ENCODE measurements at places on chromosomes 4 and X.

- no peak for DNase-seq
Observed at GRCh38 chr4:94459462-94460161, 7.9 kb downstream of the PDLIM5 start.

GRCh38 chrX:17443556-17443955 lies 68.6 kb downstream of the NHS start:
- peak; percentile 53 for DNase-seq

GRCh38 chr4:40685300-40685699 lies 55.6 kb upstream of the RBM47 start:
- peak; percentile 90 for DNase-seq

DNA sequence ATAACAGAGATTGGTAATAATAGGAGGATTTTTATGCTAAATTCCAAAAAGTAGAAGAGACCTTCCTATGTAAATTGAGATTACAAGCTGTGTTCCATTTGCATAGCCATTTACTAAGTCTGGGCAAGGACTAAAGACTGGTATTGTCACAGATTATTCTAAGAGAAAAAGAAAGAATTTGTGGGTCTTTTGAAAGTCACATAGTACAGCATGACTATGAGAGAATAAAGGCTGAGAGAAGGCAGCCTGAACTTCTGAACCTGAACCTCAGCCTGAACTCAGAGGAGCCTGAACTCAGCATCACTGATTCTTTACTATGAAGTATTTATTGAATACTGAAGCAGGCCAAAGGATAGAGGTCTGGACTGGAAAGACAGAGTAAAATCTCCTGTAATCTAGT lies 297.5 kb downstream of the STPG2 start:
- DNase-seq: no peak

- DNase-seq: peak; percentile 62
Observed at GRCh38 chr4:140236654-140237169, 82.7 kb upstream of the MAML3 start.

GRCh38 chrX:48945517-48946348 lies 11.7 kb downstream of the OTUD5 start:
- DNase-seq: peak; percentile 35

DNA sequence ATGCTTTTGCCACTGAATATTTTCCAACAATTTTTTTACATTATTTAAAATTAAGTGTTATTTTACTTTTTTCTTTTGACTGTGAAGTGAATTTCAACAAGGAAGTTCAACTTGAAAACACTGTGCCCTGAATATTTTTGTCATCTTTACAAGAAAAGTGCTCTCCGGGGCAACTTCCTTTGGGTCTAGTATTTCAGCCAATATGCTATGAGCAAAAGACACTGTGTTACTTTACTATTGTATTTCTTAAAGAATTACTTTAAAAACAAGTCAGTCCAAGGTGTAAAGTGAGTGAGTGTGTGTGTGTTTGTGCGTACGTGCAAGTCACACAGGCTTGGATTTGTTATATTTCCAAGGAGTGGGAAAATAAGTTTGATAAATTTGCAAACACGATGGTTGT lies 7.6 kb upstream of the USP53 start:
- DNase-seq: no peak

DNA sequence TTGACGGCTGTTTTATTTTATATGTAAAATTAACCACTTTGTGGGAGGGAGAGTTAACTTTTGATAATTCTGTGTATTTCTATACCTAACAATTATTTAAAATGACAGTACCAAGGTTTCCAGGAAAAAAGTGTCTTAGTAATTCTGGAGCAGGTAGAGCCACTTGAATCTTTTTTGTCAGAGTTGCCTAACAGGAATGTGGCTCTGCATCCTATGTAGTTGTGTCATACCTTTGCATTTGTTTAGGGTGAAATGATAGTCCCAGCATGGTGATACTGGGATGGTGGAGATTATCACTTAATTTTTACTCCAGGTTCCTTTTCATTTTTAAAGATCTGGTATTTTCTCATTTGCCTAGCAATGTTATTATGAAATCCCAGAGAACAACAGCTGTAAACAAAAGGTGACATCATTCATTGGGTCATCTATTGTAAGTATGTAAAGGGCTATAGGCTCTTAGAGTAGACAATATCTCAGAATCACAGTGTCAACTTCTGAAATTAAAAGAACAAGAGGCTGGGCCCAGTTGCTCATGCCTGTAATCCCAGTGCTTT lies 9.6 kb downstream of the SGMS2 start:
- no peak for DNase-seq

DNA sequence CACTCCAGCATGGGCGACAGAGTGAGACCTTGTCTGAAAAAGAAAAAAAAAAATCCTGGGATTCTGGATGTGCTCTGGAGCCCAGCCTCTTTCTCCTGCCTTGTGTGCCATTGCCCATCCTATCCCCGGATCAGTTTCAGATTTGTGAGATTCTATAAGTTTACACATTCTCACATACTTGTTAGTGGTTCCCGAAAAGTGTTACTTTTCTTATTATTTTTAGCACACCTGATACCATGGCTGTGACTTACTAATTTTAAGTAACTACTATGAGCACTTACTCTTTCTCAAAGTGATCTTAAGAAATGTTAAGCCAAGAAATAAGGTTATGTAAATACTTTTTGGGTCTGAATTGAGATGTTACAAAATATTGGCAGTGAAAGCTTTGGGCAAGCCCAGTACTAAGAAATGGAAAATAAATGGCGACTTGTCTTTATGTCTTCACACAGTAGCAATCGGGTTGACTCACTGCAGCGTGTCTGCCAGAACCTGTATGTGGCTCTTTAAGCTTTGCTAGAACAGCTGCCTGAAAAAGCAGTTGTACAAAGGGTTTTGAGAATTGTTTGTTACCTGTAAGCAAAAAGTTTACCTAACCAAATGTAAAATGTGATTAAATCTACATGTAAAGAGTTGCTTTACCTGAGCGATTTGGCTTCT lies 118.7 kb downstream of the KLHL8 start:
- no peak for DNase-seq

DNA sequence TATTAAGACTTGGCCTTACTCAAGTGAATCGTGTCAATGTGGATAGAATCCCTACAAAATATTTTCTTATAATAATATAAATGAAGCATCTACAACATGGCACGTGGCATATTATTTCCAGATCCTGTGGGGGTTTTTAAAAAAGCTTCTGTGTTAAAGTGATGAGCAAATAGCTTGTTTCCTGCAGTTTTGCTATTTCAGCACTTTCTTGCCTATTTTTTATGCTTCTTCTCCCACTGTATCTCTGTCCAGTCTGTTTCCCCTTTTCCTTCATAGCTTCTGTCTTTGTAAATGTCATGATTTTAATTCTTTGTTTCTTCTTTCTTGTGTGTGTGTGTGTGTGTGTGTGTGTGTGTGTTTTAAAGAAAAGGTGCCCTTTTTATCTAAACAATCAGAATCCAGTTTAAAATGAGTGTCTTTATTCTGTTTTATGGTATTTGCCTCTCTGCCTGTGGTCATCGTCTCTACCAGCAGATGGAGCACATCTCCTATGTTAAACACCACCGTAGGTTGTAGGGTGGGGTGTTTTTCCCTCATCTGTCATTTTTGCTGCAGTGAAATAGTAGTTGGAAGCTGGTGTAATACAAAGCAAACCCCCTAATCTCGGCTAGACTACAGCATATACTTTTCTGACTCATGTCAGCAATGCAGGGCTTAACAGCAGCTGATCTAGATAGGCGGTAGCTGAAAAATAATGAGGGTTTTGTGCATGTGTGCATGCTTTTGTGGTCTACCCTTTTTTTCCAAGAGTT lies 33.1 kb downstream of the FTHL17 start:
- peak; percentile 45 for DNase-seq

GRCh38 chrX:46710927-46711623 lies 47.8 kb downstream of the SLC9A7 start:
- no peak for DNase-seq

DNA sequence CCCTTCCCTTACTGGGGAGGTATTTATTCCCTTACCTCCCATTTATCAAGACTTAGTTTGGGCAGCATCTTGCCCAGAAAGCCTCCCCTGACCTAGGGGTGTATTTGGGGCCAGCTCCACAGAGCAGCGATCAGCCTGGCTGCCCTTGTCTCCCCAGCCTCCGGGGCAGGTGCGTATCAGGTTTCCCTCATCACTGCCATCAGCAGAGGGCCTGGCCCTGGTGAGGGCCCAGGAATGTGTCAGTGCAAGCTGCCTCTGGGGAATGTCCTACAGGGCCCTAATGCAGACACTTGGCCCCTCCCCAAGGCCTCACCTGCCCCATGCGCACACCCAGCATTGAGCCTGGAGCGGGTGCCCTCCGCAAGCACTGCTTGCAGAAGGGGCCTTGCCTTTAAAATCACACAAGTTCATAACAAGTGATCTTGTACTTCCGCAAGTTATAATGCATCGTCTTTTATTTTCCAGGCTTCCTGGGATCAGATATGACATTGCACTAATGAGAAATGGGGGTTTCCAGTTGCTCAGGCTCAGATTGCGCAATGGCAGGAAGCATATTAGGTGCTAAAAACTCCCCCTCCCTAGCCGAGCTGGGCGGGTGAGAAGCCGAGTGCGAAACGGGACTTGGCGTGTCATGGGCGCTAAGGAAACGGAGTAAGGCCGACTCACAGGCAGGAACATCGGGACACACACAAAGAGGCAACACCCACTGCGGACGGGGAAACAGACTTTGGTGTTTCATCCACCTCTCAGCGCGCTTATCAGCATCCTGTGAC lies 25.4 kb upstream of the AFAP1 start:
- DNase-seq: peak; percentile 79

DNA sequence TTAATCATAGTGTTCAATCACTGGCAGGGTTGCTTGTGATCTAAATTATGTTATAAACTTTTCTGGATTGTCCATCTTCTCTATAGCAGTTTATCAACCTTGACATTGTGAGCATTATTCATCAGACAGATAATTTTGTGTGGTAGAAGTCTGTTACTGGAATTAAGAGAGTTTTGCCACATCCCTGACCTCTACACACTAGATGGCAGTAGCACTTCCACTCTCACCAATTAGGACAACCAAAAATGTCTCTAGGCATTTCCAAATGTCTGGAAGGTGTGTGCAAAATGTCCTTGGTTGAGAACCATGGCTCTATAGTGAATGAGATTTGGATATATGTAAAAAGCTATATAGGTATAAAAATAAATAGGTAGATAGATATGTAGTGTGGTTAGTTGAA lies 324.1 kb upstream of the FAM47C start:
- no peak for DNase-seq

- no peak for DNase-seq
Observed at GRCh38 chr4:24625091-24625490, 40.7 kb upstream of the DHX15 start.

DNA sequence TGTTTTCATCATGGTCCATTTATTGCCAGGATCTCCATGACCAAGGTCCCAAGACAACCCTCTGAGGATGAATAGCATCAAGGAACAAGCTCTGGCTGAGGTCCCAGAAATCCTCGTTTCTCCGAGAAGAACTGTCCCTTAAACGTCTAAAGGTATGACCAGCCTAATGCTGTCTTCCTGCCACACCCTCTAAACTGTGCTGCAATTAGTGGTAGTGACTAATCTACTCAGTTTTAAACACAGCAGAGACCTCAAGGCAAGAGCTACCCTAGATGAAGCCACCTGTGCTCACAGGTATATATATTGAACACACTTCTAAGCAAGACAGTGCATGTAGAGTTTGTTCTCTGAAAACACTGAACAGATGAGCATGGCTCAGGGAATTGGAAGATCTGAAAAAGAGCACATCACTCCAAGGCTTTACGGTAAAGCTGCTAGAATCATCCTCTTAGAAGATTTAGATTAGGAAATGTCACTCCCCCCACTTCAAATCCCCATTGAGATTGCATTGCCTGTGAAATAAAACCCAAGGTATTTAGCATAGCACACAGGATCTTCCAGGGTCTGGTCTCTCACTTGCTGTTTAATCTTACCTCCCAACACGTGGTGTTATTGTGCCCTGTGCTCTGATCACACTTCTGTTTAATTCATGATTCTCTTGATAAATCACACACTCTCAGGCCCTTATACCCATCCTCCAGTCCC lies 173.9 kb upstream of the VCX3A start:
- DNase-seq: no peak

GRCh38 chr4:106809076-106809475 lies 227.0 kb downstream of the DKK2 start:
- DNase-seq: peak; percentile 60

GRCh38 chr4:186840222-186840701 lies 116.6 kb upstream of the FAT1 start:
- DNase-seq: no peak

DNA sequence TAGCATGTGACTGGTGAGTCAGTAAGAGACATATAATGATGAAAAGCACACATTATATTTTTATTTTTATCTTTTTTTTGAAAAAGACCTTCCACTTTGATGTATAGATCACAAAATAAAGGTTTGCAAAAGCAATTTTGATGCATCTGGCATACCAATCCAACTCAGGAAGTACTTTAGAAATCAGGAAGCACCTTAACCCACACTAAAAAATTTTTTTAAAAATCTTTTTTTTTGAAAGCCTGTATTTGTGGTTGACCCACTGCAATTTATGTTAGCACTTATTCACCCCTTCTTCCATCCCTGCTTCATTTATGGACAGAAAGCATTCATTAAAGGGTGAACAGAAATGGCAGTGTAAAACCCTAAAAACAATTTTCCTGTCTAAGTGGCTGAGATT lies 16.6 kb downstream of the TMEM255A start:
- DNase-seq: no peak

- DNase-seq: no peak
Observed at GRCh38 chr4:88955580-88956380, 101.2 kb downstream of the FAM13A start.

DNA sequence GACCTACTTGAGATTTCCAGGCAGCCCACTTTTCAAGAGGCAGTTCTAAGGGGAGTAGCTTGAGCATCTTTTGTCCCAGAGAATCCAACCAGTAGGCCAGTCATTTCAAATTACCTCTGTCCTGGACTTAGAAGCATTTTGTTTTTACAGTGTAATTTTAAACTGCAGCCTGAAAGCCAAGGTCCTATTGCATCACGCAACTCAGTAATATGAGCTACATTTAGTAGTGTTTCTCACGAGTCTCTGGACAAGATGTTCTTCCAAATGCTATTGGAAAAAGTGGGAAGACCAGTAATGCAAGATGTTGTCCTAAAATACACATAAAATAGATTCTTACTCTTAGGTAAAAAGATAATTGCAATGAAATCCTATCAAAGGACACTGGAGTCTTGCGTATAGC lies 182.5 kb upstream of the ARX start:
- no peak for DNase-seq

GRCh38 chrX:44906041-44906440 lies 33.1 kb downstream of the KDM6A start:
- no peak for DNase-seq
